Aorta (tissue), 5 donors: ENCODE measurements at places on chromosomes 16 and 17. TPM values are rescaled to one million over a fixed set of nuclear protein-coding genes. Genes with fewer than 3 reads are reported as not detected.

AFMID gene
- 18.1 TPM for total RNA-seq

- no peak for DNase-seq
These were observed 12.9 kb upstream of the VPS4A start for GRCh38 chr16:69298261-69298660.

- DNase-seq: no peak
These were observed 57.8 kb upstream of the MMP2 start for GRCh38 chr16:55421226-55421625.

DNA sequence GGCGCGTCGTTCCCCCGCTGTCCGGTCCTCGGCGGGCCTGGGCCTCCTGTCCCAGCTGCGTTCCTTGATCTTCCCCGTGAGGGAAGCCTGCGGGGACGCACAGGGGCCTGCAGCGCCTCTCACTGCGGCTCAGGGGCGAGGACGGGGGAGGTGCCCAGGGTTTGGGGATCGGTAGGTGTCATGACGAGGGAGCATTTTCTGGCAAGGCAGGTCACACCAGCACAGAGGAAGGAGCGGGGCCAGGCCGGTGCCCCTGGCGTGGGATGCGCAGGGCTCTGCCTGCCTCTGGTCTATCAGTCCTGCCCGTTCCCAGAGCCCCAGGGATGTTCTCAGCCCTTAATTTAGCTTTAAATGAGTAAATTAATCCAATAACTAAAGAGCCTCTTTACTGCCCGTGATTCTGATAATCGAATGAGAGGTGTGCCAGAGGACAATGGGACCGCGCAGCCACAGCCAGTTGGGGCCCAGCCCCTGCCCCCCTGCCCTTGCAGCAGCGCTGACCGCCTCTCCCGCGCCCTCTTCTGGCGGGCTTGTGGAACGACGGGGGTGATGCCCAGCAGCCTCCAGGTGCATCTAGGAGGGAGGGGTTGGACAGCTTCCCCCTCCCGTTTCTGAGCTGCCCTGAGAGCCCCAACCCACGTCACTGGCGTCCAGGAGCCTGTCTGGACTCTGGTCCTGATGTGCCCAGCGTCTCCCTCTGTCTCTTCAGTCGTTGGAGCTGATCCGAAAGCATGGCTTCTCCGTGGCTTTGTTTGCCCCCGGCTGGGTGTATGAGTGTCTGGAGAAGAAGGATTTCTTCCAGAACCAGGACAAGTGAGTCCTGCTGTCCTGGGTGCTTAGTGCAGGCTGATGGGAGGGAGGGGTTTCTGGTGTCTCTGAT, 7.9 kb downstream of the ENGASE start:
- no peak for DNase-seq

DNA sequence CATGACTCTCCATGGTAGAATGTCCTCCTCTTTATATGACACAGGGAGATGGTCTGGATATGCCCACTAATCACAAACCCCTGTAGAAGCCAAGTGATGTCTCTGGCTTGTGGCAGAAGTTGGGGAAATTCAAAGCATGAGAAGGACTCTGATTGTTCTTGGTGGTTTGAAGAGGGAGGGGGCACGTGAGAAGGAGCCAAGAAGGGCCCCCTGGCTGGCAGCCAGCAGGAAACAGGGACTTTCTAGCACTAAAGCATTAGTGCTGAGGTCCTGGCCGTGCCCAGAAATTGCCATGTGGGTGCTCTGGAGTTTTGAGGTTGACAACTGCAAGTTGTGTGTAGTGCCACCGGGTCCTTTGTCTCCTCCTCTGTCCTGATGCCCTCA, 199.9 kb downstream of the LGALS9B start:
- no peak for DNase-seq

- no peak for DNase-seq
These were observed 50.0 kb downstream of the NXN start for GRCh38 chr17:929586-929985.

GRCh38 chr17:4124999-4125398, 17.8 kb downstream of the ZZEF1 start:
- no peak for DNase-seq

DNA sequence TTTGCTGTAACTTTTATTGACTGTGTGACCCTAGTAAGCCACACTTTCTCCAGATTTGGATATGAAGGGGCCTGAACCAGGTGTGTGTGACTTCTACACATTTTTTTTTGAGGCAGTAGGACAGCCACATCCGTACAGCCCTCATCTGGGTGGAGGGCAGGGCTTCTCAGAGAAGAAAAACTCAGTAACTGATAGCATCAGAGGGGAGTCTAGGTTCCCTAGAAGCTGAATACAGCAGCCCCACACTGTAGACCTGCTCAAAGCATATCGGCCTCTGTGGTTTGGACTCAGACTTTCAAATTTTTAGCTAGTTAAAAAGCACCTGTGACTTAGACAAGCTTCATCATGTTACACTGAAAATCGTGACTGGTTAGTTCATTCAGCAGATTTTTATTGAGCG, 10.8 kb downstream of the PRSS54 start:
- no peak for DNase-seq

SEZ6L2 gene
- total RNA-seq: 1.4 TPM

DNA sequence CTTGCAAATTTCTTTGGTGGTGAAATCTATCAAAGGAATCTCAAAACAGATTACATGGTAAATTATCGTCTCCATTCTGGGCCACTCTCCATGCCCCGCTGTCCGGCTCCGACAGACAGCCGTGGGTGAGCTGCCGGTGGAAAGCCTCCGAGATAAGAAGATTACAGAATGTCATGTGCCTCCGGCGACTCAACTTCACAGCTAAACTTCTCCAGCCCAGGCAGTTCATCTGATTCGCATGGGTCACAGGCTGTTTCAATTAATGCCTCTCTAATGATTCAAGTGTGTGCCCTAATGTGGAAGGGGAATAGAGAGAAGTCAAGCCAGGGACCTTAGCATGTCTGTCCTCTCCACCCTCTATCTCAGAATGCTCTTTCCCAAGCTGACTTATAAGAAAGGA, 520.8 kb upstream of the ZFHX3 start:
- no peak for DNase-seq

BICDL2 gene
- 0.18 TPM for total RNA-seq

DNA sequence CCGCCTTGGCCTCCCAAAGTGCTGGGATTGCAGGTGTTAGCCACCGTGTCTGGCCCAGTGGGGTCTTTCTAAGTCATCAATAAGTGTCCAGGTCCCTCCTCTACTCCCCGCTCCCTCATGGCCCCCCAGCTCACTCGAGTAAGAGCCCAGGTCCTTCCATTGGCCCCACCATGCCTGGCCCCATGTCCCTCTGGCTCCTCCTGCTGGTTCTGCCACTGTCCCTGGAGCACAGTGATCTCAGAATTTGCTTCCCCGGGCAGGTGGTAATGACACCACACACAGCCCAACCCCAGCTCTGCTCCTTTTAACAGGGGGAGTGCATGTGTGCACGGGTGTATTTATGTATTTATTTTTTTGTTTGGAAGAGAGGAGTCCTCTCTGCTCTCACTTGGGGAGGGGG, 19.6 kb downstream of the MGAT5B start:
- DNase-seq: no peak

- DNase-seq: no peak
These were observed 11.8 kb upstream of the NLRC3 start for GRCh38 chr16:3589001-3589400.

- DNase-seq: peak; percentile 27
These were observed 49.7 kb downstream of the TBC1D16 start for GRCh38 chr17:79985943-79986391.

RNF222 gene
- not detected for total RNA-seq

DNA sequence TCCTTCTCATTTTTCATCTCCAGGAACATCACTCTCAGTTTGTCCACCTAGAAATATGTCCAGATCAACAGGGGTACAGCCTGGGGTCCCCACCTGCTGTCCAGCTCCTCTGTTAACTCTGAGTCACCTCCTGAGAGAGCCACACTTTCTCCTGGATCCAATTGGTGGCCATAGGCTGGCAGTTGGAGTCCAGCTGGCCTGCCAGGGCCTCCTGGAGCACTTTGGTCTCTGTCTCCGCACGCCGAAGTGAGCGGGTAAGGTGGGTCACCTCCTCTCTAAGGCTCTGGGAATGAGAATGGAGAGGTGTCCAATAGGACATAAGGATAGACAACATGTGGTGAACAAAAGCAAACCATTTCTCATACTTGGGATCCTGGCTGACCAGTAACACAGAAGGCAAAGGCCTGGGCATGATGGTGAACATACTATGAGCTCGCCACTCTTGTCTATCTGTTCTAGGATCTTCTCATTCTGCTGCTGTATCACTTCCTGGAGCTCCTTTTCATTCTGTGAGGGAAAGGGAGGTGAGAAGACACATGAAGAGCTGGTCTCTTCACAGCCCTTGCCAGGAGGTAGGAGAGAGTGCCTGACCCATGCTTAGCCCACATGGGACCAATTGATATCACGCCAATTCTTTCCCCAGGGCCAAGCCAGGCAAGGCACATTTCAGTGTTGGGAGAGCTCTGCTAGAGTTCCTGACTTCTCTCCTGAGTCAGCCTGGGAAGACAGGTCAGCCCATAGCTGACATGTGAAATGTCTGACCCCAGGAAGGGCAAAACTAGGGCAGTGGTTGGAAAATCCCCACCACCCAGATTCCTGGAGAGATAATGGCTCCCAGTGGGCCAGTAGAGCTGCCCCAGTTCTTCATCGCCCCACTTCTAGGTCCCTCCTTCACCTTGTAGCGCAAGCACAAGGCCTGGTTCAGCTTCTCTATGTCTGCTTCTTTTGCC, 1.8 kb upstream of the ALDOC start:
- no peak for DNase-seq

DNA sequence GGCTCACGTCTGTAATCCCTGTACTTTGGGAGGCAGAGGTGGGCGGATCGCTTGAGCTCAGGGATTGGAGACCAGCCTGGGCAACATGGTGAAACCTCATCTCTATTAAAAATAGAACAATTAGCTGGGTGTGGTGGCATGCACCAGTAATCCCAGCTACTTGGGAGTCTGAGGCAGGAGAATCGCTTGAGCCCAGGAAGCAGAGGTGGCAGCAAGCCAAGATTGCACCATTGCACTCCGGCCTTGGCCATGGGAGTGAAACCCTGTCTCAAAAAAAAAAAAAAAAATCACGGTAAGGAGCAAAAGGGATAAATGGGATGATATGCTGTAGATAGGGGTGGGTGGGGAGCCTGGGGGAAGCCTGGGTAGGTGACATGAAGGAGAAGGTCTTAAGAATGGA, 20.4 kb upstream of the TMEM98 start:
- no peak for DNase-seq

DNA sequence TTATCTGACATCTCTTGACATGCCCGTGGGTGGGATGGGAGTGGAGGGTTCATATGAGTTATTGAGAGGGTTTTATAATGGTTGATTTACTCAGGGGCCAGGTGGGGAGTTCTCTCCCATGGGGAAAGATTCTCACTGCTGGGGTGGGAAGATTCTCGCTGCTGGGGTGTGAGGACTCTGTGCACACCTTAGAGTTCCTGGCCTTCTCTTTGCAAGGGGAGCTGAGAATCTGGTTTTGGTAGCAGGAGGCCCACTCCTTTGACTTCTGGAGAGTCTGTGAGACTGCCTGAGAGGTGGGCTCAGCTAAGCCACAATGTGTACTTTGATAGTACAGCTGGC, 31.5 kb downstream of the TBX4 start:
- no peak for DNase-seq

DNA sequence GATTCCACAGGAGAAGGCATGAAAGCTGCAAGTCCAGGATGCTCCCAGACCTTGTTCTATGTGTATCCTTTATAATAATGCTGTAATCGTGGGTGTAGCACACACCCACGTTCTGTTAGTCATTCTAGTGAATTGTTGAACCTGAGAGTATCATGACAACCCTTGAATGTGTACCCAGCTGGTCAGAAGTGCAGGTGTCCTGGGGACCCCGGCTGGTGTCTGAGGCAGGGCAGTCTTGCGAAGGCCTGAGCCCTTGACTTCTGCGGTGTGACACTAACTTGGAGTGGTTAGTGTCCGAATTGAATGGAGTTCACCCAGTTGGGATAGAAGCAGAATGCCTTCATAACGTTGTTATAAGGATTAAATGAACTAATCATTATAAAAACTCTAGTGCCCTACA, 218.0 kb upstream of the TNRC6C start:
- DNase-seq: no peak

GRCh38 chr16:76532188-76532973, 255.2 kb downstream of the CNTNAP4 start:
- DNase-seq: no peak

FAM20A gene
- 16.4 TPM for total RNA-seq

DLX3 gene
- 1.3 TPM for total RNA-seq

DNA sequence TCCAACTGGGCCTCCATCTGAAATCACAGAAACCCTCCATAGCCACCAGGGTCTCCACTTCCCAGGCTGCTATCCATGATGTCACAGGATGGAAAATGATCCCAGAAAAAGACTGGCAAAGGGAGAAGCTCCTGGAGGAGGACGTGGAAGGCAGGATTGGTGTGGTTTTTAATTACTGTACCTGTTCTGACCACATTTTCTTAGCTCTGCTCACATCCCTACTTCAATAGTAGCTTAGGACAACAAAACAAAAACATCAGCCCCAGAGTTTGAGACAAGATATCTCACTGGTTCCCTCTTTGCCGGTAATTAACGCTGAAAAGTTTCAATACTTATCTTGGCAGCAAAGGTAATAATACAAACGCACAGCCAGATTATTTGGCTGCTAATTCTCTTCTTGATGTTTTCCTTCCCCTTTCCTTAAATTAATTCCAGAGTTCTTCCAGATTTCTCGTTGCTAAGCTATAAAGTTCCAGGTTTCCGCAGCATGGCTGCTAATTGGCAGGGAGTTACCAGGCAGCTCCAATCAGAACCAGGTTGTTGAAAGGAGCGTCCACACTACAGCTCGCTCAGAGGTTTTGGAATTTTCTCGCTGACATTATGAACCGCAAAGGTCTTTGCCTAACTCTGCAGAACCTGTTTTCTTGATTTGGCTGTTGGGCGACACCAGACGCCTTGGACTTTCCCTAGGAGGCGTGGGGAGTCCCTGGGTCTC, 263.4 kb downstream of the MRTFB start:
- DNase-seq: no peak

KRTAP4-4 gene
- not detected for total RNA-seq

DNA sequence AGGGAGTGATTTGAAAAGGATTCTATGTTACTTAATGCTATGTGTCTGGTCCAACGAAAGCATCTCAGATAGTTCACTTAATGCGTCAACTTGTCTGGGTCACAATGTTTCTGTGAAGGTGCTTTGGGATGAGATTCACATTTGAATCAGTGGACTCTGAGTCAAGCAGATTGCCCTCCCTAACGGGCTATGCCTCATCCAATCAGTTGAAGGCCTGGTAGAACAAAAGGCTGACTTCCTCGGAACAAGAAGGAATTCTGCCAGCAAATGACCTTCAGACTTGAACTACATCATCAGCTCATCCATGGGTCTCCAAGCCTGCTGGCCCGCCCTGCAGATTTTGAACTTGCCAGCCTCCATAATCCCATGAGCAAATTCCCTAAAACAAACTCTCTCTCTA, 15.2 kb downstream of the EMP2 start:
- DNase-seq: no peak

GRCh38 chr17:13635951-13636350, 34.2 kb upstream of the HS3ST3A1 start:
- no peak for DNase-seq

- peak; percentile 77 for DNase-seq
These were observed 17.5 kb upstream of the C17orf78 start for GRCh38 chr17:37358098-37358829.

TBC1D16 gene
- 43.6 TPM for total RNA-seq
